Stimulated activated CD8-positive, alpha-beta memory T cell treated with anti-CD3 and anti-CD28 coated beads, Interleukin-4, amount 100 ng/mL, for 4 hours (primary cell): ENCODE measurements at places on chromosomes 3 and 15.

GRCh38 chr3:106728315-106729098 lies 648.7 kb upstream of the CCDC54 start:
- DNase-seq: no peak

DNA sequence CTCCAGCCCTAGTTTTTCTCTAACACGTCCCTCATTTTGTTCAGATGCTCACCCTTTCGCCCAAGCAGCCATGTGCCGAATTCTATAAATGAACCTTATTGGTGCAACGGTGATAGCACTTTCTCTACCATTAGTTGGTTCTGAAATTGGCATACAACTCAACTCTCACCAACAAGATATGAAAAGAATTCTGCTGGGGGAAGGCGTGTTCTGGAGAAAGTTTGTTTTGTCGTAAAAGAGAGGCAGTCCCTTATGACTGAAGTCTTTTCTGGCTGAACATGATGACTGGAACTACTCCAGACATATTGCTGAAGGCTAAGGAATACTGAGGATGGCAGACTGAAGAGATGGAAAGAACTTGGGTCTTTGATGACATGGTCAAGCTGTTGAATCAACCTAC lies 91.8 kb upstream of the UBE2E2 start:
- DNase-seq: no peak

GRCh38 chr15:47184003-47184907 lies 533.0 kb upstream of the SEMA6D start:
- DNase-seq: no peak

DNA sequence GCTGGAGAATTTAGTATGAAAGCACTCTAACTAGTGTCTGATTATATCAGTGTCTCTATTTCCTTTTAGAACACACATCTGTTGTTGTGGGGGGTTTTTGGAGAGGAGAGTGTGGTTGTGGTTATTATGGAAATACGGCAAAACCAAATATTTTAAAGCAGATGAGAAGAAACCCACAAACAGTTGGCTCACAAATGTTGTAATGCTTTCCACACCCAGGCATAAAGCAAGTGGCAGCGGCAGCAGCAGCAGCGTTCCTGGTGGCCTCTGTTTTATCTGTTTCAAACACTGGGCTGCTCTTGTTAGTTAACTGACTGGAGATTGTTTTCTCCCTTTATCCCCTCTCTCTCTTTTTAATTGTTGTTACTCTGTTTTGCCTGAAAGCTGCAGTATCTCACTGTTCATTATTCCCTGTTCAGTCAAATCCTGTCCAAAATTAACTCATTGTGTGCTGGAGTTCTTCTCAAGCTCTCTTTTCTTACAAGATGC lies 1045.5 kb upstream of the NR2F2 start:
- no peak for DNase-seq
